ENCODE measurements at places on chromosomes 2 and 18.

DNA sequence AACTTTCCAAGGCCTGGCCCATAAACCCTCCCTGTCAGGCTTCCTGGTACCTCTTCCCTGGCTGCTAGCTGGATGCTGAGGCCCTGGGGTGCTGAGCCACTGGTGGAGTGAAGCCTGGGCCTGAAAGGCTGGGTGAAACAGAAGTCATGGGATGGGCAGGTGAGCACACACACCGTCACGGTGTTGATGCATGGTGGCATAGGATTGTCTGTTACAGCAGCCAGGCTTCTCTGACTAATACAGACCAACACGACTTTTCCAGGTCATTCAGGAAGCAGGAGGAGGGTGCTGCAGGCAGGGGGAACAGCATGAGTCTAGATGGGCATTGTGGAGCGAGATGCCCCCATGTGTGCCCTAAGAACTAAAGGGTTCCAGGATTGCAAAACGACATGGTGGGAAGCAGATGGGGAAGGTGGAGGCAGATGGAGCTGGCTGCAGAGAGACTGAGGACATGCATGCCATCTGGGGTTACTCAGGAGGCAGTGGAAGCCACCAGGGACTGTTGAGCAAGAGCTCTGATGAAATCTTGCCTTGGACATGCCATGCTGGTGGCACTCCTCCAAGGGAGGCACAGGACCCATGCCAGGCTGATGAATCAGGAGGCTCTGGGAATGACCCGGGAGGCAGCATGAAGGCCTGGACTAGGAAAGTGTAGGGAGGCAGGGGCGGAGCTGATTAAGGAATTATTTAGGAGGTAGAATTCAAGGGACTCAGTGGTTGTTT, 480.9 kb downstream of the TSN start:
- no peaks in the 10 kb centered on the region for H3K4me1 ChIP-seq
- no peaks in the 10 kb centered on the region for H3K27me3 ChIP-seq
- H3K27ac ChIP-seq: no peak overlapping the region

DNA sequence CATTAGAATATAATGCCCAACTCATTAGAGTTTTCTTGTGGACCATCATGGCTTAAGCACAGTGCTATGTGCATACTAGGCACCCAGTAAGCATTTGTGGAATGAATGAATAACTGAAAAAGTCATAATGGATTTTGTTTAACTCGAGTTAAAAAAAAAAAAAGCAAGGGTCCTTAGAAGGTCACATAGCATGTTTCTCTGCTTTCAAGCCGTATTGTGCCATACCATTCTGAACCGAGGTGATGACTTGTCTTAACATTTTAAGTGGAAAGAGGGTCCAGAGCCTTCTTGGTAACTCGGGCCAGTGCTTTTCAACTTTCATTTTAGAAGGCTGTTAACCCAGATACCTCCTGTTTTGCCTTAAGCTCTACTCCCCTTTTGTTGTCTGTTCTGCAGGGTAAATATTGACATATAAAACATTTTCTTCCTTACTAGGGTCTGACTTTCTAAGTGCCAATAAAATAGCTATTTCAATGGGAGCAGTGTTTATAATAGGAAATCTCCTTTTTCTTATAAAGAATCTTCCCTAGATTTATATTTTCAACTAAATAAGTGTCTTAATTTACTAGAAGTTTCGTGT, 787 bp upstream of the ADGRF3 start:
- no peak overlapping the region for H3K4me3 ChIP-seq
- no peak for DNase-seq
- no peaks in the 10 kb centered on the region for H3K27me3 ChIP-seq
- H3K27ac ChIP-seq: peak overlapping the region; percentile 91
- H3K4me1 ChIP-seq: peaks cover 31% of the 10 kb centered on the region

DNA sequence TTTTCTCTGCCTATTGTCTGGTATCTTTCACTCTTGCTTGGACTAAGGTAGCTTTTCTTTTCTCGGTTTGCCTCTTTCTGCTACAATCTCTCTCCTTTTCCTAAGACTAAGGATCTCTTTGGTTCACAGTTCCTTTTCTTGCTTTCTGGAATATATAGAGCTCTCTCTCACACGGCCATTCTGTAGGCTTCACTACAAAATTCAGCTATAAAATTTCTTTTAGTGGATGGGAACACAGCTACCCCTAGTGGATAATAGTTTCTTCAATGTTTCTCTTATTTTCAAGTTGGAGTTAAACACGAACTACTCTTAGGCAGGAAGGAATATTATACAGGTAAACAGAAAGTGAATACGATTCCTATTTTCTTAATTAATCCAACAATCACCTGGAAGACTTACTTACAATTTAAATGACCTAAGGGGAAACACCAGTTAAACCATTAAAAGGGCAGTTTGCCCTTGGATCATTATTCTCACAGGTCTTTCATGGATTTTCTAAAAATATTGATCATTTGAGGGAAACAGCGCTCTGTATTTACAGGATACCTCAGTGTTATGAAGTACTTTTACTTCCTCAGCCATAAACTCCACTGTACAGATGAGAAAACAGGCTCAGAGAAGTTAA, 140.5 kb downstream of the LRP2 start:
- H3K4me1 ChIP-seq: no peaks in the 10 kb centered on the region
- no peak overlapping the region for H3K4me3 ChIP-seq
- DNase-seq: no peak
- no peak overlapping the region for H3K27ac ChIP-seq
- no peaks in the 10 kb centered on the region for H3K27me3 ChIP-seq
- H3K36me3 ChIP-seq: no peaks in the 10 kb centered on the region

- DNase-seq: no peak
- H3K27me3 ChIP-seq: no peaks in the 10 kb centered on the region
- no peaks in the 10 kb centered on the region for H3K36me3 ChIP-seq
- no peak overlapping the region for H3K4me3 ChIP-seq
- no peaks in the 10 kb centered on the region for H3K4me1 ChIP-seq
Measured at GRCh38 chr2:45707006-45707405, 55.5 kb downstream of the PRKCE start.

GRCh38 chr2:106869512-106870275, 16.3 kb downstream of the ST6GAL2 start:
- H3K27me3 ChIP-seq: no peaks in the 10 kb centered on the region
- DNase-seq: no peak
- no peaks in the 10 kb centered on the region for H3K4me1 ChIP-seq
- no peak overlapping the region for H3K4me3 ChIP-seq

- H3K27ac ChIP-seq: peak overlapping the region; percentile 92
- no peak overlapping the region for H3K4me3 ChIP-seq
- DNase-seq: peak; percentile 64
- peaks cover 24% of the 10 kb centered on the region for H3K4me1 ChIP-seq
- no peaks in the 10 kb centered on the region for H3K36me3 ChIP-seq
Measured at GRCh38 chr2:27074738-27075565, 3.5 kb upstream of the EMILIN1 start.

DNA sequence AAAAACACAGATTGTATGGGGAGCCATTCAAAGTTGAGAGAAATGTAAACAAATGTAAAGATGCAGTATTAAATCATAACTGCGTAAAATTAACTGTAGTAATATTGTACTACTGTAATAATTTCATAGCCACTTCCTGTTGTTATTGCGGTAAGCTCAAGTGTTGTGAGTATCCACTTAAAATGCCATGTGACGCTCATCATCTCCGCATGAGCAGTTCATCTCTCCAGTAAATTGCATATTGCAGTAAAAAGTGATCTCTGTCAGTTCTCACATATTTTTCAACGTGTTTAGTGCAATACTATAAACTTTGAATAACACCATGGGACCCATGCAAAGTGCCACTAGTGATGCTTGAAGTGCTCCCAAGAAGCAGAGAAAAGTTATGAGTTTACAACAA, 41.8 kb upstream of the SP3 start:
- no peak overlapping the region for H3K4me3 ChIP-seq
- DNase-seq: no peak
- H3K4me1 ChIP-seq: peaks cover 4% of the 10 kb centered on the region
- no peak overlapping the region for H3K27ac ChIP-seq
- no peaks in the 10 kb centered on the region for H3K36me3 ChIP-seq
- H3K27me3 ChIP-seq: no peaks in the 10 kb centered on the region

DNA sequence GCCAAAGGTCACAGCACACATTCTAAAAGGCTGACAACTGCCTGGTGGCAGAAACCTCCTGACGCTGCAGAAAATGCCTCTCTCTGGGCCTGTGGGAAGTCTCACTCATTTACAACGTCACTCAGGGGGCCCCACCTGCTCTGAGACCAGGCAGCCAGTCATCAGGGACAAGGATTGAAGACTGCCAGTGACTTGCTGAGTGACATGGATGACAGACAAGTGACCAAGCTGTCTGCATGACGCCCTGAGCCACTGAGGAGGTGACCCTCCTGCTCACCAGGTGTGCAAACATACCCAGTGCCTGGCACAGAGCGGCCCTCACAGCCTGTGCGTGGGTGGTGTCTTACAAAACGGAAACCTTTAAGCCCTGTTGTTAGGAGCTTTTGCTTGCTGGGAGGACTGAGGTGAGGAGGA, 392.4 kb downstream of the TNS1 start:
- H3K27me3 ChIP-seq: no peaks in the 10 kb centered on the region
- no peaks in the 10 kb centered on the region for H3K4me1 ChIP-seq
- H3K27ac ChIP-seq: no peak overlapping the region
- no peak for DNase-seq
- no peaks in the 10 kb centered on the region for H3K36me3 ChIP-seq
- no peak overlapping the region for H3K4me3 ChIP-seq

- no peak overlapping the region for H3K4me3 ChIP-seq
- no peak overlapping the region for H3K27ac ChIP-seq
- H3K27me3 ChIP-seq: no peaks in the 10 kb centered on the region
Measured at GRCh38 chr2:144290276-144290675, 229.6 kb downstream of the ZEB2 start.

DNA sequence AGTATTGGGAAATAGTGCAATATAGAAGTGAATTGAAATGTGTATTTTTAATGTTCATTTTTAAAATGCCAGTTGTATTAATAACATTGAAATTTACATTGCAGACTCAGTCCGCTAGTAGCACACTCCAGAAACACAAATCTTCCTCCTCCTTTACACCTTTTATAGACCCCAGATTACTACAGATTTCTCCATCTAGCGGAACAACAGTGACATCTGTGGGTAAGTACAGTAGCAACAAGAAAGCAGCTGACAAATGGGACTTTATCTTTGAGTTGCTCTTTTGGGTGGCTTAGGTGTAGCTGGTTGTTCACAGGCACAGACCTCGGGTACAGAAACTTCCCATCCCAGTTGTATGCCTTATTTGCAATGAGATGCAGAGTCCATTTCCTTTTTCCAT, 118.2 kb upstream of the IL1R2 start:
- H3K4me3 ChIP-seq: no peak overlapping the region
- DNase-seq: no peak
- no peaks in the 10 kb centered on the region for H3K27me3 ChIP-seq
- no peak overlapping the region for H3K27ac ChIP-seq

DNA sequence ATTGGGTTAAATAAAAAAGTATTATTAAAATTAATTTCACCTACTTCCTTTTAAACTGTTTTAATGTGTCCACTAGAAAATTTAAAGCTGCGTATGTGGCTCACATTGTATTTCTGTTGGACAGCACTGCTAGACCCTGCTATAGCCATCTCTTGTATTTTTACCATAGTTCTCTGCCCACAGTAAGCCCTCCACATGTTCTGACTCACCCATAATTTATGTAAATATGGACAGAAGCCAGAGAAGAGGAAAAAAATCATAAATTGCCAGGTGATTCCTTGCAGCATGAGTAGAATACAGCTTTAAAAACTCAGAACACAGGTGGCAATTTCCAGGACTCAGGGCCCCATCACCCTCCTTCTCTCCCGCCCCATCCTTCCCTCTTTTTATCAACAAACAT, 142.4 kb upstream of the MEX3C start:
- DNase-seq: no peak
- no peaks in the 10 kb centered on the region for H3K36me3 ChIP-seq
- no peaks in the 10 kb centered on the region for H3K4me1 ChIP-seq
- no peak overlapping the region for H3K27ac ChIP-seq
- H3K27me3 ChIP-seq: no peaks in the 10 kb centered on the region

GRCh38 chr18:34543945-34544344, 166.2 kb upstream of the DTNA start:
- no peaks in the 10 kb centered on the region for H3K27me3 ChIP-seq
- no peaks in the 10 kb centered on the region for H3K4me1 ChIP-seq
- no peak overlapping the region for H3K27ac ChIP-seq
- no peaks in the 10 kb centered on the region for H3K36me3 ChIP-seq

GRCh38 chr2:215870088-215870490, 143.3 kb downstream of the MREG start:
- no peak overlapping the region for H3K4me3 ChIP-seq
- H3K36me3 ChIP-seq: no peaks in the 10 kb centered on the region
- no peak overlapping the region for H3K27ac ChIP-seq
- H3K27me3 ChIP-seq: no peaks in the 10 kb centered on the region

- no peaks in the 10 kb centered on the region for H3K4me1 ChIP-seq
- no peak for DNase-seq
- no peaks in the 10 kb centered on the region for H3K27me3 ChIP-seq
- H3K4me3 ChIP-seq: no peak overlapping the region
- no peaks in the 10 kb centered on the region for H3K36me3 ChIP-seq
Measured at GRCh38 chr2:38945372-38945771, 55.7 kb downstream of the ARHGEF33 start.
